HCEC 1CT (cell line): ENCODE measurements at places on chromosomes 3 and 15.

- peak; percentile 48 for DNase-seq
Measured at GRCh38 chr15:94670438-94671034, 439.2 kb downstream of the MCTP2 start.

GRCh38 chr3:9316881-9317361 is 45.9 kb upstream of the THUMPD3 start:
- peak; percentile 56 for DNase-seq

DNA sequence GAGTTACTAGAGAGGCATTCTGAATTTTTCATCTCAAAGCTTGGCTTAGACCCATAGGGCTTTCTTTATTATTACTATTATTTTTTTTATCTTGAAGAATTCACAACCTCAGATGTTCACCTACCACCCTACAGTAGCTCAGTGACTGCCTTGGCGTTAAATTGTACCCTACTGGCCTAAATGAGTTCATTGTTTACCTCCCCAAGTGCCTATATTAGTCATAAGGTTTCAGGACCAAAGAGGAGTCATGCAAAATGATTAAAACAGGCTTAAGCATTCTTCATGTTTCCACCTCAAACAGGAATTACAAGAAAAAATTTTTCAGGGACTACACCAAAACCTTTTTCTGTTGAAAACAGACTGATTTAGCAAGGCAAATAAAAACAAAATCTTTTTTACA is 751.5 kb downstream of the SQOR start:
- DNase-seq: no peak

DNA sequence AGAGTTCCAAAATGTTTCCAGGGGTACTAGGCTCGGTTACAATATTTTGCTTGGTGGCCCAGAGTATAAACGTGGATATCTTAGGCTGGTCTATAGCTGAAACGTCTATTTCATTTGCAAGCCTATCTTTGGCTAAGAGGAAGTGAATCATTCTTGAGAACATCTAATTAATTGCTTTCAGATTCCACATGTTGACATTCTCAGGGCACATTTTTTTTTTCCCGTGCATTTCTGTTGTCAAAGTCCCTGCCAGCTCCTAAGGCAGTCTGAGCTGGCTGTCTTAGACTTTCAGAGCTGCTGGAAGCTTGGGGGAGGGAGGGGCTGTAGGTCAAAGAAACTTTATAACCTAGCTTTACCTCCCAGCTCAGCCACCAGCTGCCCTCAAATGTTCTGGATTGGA is 23.2 kb upstream of the LAMP3 start:
- DNase-seq: peak; percentile 86

DNA sequence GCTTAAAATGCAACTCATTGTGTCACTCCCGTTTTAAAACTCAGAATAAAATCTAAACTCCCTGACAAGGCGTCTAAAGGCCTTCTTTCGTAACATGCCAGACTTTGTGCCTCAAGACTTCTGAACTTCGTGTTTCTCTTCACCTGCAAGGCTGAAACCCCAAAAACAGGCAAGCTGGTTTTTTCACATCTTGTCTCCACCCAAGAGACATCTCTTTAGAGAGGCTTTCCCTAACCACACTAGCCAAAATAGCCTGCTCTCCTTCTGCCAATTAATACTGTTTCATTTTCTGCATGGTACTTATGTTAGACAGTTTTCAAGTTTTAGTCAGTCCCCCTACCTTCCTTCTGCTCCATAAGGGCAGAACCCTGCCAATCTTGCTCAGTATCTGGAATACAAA is 41.6 kb downstream of the RAF1 start:
- no peak for DNase-seq

DNA sequence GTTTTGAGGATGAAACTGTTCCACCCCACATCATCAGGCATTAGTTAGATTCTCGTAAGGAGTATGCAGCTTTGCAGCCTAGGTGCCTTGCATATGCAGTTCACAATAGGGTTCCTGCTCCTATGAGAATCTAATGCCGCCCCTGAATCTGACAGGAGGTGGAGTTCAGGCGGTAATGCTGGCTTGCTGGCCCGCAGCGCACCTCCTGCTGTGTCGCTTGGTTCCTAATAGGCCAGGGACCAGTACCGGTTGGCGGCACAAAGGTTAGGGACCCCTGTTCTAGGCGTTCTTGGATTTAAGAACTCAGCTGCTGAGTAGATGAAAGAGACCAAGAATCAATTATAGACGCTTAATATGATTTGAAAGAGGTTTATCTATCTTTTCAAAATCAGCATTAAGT is 595.4 kb downstream of the CADM2 start:
- no peak for DNase-seq

DNA sequence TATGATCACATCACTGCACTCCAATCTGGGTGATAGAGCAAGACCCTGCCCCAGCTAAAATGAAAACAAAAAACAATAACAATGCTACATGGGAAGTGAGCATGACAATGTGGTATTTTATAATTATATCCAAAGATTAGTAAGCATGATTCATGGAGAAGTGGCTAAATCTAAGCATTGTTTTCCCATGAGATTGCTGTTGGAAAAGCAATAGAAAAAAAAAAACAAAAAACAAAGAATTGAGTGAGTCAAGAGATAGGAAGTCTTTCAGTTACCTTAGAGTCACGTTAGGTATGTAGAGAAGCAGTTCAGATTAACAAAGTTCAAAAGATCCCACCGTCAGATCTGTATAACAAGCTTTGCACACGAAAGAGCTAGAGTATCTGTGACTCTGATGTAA is 210.3 kb upstream of the CNTN6 start:
- DNase-seq: no peak

- no peak for DNase-seq
Measured at GRCh38 chr3:108122276-108122675, 31.4 kb upstream of the CD47 start.

DNA sequence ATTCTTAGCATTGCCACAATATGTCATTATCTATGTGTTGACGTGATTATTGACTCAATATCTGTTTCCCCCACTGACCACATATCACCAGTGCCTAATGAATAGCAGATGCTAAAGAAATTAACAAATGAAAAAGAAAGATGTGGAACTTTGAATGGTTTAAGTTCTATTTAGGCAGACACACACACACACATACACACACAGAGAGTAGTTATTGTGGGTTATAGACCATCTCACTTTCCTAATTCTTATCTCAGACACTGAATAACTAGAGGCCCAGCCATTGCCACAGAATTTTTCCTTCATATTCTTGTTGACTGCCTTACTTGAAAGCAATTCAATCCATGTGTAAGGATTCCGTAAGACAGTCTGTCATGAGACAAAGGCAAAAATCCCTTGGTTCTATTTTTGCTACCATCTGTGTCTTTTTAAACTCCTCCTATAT is 61.9 kb upstream of the PHLDB2 start:
- DNase-seq: no peak

DNA sequence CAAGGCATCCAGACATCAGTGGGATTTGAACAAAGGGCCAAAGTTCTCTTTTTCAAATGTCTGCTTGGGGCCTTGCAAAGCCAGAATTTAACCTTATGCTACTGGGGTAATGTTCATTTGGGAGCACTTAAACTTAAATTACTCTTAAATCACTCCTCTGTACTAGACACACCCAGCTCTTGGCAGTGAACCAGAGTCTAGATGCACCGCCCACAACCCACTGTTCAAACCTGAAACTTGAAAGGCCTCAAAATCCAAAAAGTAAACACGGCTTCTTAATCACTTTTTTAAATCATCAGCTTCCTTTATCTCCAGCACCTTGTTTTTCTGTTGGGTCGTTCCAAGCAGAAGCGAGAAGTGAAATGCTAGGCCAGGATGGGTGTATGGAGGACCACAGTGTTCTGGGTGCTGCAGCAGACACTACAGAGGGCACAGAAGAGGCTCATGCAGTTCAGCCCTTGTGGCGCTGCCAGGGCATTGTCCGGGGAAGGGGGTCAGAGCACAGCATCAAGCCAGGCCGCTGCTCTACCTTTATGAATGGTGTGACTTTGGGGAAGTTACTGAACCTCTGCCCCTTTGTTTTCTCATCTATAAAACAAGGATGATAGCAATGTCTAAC is 28.8 kb downstream of the MECOM start:
- DNase-seq: no peak

- no peak for DNase-seq
Measured at GRCh38 chr3:62122819-62123218, 250.5 kb downstream of the FEZF2 start.

GRCh38 chr3:153350420-153350819 is 188.4 kb downstream of the RAP2B start:
- DNase-seq: peak; percentile 9

DNA sequence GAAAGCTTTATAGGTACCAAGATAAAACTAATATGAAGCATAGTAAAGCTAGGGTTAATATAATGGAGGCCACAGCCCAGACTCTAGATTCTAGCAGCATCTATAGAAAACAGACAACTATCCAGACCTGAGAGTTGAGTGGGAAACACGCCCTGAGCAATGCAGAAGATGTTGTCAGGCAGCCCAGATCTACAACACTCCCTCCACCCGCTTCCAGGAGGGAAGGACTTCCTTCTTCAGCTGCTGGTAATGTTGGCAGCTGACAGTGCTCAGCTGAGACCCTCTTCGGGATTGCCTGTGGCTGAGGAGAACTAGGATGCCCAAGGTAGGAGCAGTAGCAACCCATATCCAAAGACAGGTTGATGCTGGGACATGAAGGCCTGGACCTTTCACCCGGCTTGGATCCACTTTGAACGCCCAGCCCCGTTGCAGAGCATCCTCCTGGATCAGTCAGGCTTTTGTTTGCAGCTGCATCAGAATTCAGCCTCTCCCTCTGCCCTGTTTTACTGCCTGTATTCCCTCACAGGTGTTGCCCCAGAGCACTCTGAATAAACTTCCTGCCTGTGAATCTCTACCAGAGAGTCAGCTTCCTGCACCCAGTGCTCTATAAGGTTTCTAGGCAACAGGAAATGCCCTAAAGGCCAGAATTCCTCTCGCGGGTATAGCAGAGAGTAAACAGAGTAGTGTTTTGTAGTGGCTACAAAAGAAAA is 174.7 kb upstream of the IL12A start:
- no peak for DNase-seq

GRCh38 chr15:63322541-63322940 is 45.1 kb downstream of the APH1B start:
- no peak for DNase-seq

DNA sequence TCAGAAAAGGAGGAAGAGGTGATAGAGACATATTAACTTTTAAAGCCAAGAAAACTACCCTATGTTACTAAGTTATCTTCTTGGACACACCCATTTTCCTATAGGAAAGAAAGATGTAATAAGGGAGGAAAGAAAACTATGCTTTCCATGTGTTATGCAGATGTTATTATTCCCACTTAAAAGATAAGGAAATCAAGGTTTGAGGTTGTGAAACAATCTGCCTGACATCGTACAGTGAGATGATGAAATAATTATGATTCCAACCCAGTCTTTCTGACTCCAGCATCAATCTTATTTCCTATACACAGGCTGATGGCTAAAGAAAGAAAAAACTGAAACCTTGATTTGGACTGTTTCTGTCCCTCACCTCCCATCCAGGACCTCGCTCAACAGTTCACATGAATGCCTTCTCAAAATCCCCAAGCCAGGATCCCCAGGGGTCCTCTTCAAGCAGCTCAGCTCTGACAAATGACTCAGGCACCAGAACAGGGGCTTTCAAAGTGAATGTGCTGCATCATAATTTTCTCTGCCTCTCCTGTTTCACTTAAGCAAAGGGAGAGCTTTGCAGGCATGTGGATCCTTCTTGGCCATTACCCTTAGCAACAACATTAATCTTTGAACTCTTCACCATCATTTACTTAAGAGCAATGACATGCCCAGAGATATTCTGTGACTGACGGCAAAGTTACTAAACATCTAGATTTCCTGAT is 12.4 kb upstream of the EID1 start:
- DNase-seq: peak; percentile 54

GRCh38 chr15:60777558-60777957 is 298.6 kb upstream of the ICE2 start:
- DNase-seq: no peak

GRCh38 chr15:63334821-63335220 is 46.8 kb downstream of the CA12 start:
- no peak for DNase-seq

GRCh38 chr15:92638291-92638708 is 17.3 kb downstream of the FAM174B start:
- DNase-seq: no peak

DNA sequence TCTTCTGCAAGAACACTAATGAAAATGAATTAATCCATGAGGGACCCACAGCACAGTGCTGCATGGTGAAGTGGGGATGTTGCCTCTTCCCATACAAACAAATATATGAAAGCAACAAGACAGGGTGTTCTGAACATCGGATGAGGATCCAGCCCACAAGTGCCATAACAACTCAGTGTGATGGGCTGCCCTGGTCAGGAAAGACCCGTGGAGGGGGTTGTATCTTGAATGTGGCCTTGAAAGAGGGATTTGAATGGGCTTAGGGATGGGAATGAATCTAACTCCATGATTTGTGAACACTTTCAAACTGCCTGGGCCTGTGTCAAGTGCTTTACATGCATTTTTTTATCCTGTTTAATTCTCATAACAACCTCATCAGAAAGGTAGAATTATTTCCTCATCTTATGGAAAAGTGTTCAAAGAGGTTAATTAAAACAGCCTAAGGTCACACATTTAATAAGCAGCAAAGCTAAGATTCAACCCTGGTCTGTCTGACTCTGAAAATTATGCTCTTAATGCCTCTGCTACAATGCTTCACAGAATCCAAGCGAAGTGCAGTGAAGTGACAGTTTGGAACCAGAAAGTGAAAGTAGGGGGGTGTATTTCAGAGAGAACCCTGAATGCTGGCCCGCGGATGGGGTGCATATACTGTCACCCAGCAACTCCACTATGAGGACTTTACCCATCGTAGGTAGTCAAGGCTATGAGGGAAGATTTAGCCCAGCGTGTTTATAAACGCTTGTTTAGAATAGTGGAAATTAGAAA is 65.6 kb upstream of the HEG1 start:
- DNase-seq: no peak

DNA sequence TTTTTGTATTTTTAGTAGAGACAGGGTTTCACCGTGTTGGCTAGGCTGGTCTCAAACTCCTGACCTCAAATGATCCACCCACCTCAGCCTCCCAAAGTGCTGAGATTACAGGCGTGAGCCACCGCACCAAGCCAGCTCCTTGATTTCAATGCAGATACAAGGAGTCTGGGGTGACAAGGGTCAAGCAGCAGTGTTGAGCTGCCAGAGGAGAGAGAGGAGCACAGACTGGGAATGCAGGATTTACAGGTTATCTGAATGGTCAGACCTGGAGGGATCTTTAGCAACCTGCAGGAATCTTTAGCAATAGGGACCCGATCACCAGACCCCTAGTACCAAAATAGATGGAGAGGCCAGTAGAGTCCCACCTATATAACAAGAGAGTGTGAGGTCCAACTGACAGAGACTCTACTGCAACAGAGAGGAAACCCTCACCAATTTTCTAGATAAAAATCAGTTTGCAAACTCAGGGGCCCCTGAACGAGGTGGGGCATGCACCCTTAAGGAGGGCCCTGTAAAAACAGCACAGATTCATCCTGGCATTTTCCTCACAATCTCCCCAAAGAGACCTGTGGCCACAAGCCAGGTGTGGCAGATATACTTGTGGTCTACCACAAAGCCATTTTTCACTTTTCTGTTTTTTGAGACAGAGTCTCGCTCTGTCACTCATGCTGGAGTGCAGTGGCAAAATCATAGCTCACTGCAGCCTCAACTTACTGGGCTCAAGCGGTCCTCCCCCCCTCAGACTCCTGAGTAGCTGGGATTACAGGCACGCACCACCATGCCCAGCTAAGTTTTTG is 10.7 kb upstream of the SHISA5 start:
- no peak for DNase-seq

GRCh38 chr3:125141596-125142419 is 70.7 kb downstream of the SLC12A8 start:
- DNase-seq: no peak

GRCh38 chr15:70783041-70783440 is 19.7 kb upstream of the UACA start:
- no peak for DNase-seq

GRCh38 chr15:83365370-83365938 is 81.0 kb upstream of the BNC1 start:
- peak; percentile 66 for DNase-seq
